ENCODE measurements at places on chromosomes 7 and 10. TPM values are rescaled to one million over a fixed set of nuclear protein-coding genes. Genes with fewer than 3 reads are reported as not detected.

Gene PLPP4
- total RNA-seq = not detected

Gene GDF2
- not detected for total RNA-seq

Gene SLC29A4
- total RNA-seq = 0.44 TPM

Gene MET
- not detected for total RNA-seq

Gene TCTN3
- total RNA-seq = 18.1 TPM

Gene CRYGN
- not detected for total RNA-seq

Gene FAM25G
- total RNA-seq = not detected

Gene MLXIPL
- total RNA-seq = not detected

DNA sequence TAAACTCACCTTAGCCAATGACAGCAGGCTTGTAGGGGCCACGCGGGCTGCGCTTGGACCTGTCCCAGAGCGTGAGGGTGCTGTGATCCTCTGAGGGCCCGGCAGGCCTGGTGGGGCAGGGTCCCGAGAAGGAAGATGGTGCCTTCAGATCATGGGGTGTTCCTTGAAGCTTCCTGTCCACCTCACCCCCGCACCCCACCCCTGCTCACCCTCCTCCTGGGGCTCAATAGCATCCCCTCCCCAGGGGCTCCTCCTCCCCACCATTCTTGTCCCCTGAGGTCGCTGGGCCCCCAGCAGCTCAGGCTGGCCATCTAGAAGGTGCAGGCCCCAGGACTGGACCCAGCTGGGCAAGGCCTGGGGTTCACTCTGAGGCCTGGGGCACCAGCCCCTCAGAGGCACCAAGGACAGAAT, 33.9 kb downstream of the PWWP2B start:
- DNase-seq = no peak

- DNase-seq = no peak
Observed at GRCh38 chr7:120874722-120875121, 16.8 kb upstream of the TSPAN12 start.

DNA sequence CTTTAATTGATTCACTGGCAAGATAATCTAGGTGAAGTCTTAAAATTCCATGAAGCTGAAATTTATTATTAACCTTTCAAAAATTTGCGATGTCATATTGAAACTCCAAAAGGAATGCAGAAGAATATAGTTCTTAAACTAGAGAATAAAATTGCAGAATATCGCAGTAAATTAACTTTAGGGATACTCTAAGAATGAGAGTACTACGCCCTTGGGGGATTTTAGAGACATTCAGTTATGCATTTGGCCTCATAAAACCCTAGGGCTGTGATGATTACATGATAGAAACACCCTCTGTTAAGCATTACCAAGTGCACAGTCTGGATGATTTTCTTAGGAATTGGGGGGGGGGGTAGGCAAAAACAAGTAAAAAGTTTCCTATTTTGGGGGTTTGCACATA, 3.7 kb downstream of the WNT2 start:
- no peak for DNase-seq

DNA sequence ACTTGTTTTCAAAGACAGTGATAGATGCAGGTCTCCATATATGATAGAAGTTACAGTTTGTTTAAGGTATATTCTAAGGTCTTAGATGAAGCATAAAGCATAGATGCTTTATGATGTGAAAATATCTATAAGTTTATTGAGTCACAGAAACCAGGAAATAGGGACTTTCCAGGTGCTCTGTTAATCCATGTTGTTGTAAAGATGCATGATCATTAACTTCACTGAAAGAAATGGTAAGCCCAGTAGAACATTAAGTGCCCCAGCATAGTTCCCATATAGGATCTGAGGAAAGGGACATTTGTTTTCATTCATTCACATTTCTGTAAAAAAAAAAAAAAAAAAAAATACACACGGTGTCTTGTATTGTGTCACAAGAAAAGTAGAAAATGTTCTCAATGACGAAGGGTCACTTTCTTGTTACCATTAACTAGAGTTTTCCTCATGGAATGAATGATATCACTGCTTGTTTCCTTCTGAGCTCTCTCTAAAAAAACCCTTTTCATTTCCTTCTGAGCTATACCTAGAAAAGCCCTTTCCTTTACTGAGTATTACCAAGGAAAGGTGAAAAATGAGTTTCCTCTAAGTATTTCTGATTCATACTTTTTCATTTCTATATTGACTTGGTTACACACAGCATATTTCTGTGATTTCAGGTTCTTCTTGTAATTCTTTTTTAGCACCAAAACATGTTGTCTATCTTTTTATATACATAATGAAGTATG, 105.2 kb downstream of the MACC1 start:
- DNase-seq = no peak

GRCh38 chr10:119860866-119861607, 11.6 kb downstream of the MCMBP start:
- no peak for DNase-seq

DNA sequence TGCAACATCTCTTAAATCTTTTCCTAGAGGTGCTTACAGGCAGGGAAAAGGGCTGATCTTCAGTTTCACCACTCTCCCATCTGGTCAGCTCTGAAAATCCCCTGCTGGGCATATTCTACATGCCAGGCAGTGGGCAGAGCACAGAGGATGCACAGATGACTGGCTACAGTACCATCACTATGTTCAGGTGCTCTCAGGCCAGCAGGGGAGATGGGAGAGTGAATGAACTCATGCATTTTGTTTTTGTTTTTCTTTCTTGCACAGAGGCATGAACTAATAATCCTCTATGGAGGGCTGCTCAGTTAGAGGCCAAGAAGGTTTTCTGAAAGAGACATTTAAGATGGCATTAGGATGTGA, 19.3 kb downstream of the ELMO1 start:
- no peak for DNase-seq

DNA sequence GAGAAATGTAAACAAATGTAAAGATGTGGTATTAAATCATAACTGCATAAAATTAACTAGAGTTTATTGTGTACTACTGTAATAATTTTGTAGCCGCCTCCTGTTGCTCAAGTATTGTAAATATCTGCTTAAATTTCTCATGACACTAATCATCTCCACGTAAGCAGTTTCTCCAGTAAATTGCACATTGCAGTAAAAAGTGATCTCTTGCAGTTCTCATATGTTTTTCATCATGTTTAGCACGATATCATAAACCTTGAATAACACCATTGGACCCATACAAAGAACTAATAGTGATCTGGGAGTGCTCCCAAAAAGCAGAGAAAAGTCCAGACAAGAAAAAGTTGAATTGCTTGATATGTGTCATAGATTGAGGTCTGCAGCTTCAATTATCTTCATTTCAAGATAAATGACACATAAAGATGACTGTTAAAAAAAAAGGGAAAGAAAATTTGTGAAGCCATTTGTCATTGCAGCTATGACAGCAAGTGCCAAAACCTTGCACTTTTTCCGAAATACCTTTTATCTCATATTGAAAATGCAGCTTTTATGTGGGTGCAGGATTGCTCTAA, 15.3 kb downstream of the LIPA start:
- DNase-seq = no peak

DNA sequence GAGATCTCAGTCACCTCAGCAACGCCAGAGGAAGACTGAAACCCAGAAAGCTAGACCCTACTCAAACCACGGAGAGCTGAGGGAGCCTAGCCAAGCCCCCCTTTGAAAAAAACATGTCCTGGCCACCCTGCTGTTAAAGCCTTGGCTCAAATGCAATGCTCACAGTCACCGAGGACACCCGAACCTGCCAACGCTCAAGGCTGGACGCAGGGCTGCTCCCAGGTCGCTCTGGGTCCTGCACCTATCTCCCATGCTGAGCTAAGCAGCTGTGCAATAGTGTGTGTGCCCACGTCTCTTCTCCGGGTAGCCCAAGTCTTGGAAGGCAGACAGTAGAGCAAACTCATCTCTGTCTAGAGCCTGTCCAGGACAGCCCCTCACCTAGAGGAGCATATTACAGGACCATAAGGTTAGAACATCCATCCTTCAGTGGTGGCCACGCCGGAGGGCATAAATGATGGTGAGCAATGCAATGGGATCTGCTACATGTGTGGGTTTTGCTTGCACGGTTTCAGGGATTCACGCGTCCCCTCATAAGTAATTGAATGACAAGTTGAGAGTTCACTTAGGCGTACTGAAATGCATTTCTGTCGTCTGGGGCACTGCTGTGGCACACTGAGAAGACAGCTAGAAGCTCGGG, 94.2 kb upstream of the DDC start:
- DNase-seq = no peak

DNA sequence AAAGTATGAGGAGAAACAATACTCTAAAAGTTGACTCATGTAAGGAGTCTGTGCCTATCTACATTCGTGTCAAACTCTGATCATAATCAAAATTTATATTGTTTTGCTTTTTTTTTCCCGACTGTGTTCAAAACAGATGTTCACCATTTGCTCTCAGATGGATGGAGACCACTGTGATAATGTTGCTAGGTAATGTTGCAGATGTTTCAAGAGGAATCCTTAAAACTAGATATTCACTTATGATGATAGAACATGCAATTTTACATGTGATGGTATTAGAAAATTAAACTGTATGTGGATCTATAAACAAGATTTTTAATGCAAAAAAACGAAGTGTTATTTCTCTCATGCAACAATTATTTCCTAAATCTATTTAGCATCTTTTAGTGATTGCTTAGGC, 1080.1 kb downstream of the REEP3 start:
- no peak for DNase-seq

DNA sequence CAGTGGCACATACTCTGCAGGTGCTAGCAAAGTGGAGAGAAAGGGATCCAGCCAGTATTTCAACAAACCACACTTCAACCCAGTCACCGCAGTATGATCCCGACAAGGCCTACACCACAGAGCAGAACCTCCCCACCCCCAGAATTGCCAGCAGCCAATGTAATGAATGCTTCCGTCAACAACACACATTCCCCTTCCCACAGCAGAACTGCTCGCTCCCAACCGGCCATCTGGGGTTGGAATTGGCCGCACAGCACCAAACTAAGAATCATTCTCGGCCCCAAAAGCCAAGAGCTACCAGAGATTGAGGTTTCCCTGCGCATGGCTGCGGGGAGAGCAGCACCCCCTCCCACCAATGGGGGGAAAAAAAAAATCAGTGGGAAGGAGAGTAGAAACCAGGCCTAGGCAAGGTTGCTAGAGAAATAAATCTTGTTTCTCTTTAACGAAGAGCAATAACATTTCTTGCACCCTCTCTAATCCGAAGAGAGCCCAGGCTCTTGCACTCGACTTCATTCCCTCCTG, 1.1 kb downstream of the WASL start:
- peak; percentile 30 for DNase-seq

- no peak for DNase-seq
Observed at GRCh38 chr10:130560573-130560972, 424.4 kb downstream of the GLRX3 start.

DNA sequence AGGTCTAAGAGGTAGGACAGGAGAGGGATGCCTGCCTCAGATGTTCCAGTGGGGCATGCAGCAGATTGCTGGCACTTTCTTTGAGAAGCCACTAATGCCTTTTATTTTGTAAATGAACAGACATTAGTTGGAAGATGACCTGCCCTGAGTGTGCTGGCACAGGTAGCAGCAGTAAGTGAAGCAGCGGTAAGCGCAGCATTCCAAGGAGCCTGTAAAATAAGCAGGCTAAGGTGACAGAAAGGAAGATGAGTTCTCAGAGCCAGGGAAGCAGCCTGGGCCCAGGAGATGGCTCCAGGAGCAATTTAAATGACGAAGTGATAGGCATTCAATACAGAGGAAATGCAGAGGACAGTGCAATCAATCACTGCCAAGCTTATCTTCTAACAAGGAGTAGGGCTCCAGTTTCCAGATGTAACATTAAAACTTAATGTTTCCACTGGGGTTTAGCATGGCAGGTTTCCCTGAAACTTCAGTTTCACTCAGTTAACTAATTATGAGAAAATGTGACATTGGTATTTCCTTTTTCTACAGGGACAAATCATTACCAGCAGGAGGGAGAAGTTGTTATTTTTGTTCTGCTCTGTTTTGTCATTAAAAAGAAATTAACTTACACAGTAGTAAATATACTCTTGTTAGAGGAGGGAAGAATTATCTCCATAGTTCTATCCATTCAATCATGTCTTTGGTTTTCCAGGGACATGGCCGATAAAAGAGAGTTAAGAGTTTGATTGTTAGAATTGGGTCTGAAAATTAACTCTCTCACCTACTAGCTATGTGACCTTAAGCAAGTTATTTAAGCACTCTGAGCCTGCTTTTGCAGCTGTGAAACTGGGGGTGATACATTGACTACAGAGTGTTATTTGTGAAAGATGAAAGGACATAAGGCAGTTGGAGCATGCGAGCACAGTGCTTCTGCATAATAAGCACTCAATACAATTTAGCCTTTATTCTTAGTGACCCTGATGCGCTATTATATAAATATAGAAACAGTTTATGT, 96.6 kb upstream of the PTN start:
- DNase-seq = no peak

DNA sequence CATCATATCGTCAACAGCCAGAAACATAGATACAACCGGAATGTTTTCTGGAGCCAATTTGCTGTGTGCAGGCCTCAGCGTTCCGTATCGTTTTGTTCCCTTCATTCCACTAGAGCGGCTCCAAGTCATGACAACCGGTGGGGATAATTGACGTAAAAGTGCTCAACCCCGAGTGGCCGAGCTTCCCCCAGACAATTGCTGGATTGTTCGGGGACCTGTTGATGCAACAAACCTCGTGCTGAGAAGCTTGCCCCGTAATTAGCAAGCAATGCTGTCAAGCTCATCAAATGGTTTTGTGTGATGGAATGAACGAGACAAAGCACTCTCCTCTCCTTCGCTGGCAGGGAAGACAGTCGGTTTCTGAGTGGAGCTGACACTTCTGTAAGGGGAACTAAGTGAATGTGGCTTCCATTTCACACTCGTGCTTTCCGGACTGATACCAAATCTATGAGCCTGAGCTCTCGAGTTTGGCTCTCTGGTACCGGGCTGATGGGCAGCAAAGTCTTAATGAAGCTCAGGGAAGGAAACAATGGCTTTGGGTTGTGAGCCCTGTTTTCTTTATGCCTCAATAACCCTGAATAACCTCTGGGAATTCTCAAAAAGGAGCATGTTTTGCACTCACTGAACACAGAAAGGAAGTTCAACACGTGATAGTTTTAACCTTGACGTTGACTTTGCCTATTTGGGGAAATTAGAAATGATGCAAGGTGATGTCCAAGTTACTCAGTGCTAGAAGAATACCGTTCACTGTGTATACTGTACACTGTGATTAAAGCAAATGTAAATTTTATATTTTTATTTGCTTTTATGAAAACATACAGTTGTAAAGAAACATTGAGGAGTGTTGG, 220.5 kb downstream of the BAMBI start:
- DNase-seq = no peak

DNA sequence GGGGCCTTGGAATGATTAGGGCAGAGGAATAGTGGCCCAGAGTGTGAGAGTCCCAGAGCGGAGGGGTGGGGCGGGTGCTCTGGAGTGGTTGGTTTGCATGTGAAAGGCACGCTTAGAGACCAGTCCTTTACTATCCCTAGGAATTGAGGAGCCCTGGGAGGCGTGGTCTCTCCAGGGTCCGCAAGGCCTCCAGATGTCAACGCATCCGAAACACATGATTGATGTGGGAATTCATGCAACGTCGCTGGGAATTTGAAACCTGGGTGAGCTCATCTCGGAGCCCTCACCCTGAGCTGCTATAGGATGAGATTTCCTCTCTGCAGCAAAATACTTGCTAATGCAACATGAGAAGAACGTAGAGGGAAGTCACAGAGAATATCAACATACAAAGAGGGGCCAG, 51.2 kb downstream of the NPTX2 start:
- no peak for DNase-seq

Measured in OCI-LY7 (cell line).